Aorta (tissue), 5 donors: ENCODE measurements at places on chromosomes 2 and 18. TPM values are rescaled to one million over a fixed set of nuclear protein-coding genes. Genes with fewer than 3 reads are reported as not detected.

Gene COL5A2
- total RNA-seq: 115 TPM

Gene MYO3B
- total RNA-seq: not detected

Gene LONRF2
- total RNA-seq: 10.3 TPM

Gene GPR39
- total RNA-seq: 0.23 TPM

Gene PPP1R7
- 46.1 TPM for total RNA-seq

Gene GALNT3
- total RNA-seq: 2.0 TPM

Gene EFR3B
- total RNA-seq: 1.3 TPM

Gene FAHD2B
- 12.0 TPM for total RNA-seq

Gene PLGLB2
- total RNA-seq: 2.5 TPM

Gene SCTR
- not detected for total RNA-seq

Gene COX7A2L
- 60.8 TPM for total RNA-seq

Gene CFAP210
- total RNA-seq: 0.58 TPM

Gene CCDC68
- 8.3 TPM for total RNA-seq

Gene SCLY
- 15.4 TPM for total RNA-seq

Gene CYRIA
- 12.8 TPM for total RNA-seq

Gene CAPN13
- not detected for total RNA-seq

Gene IMP4
- total RNA-seq: 47.0 TPM

Gene SLC4A3
- total RNA-seq: 5.4 TPM

Gene GAL3ST2
- total RNA-seq: not detected

Gene RIT2
- not detected for total RNA-seq

Gene CEBPZOS
- total RNA-seq: 24.9 TPM

Gene LAMA3
- 29.0 TPM for total RNA-seq

Gene RAB12
- total RNA-seq: 45.5 TPM

Gene PPP1R1C
- 0.81 TPM for total RNA-seq

Gene ATP6V1C2
- total RNA-seq: 0.49 TPM

Gene GAREM1
- total RNA-seq: 10.7 TPM

Gene FMNL2
- 55.1 TPM for total RNA-seq

Gene STK17B
- 26.5 TPM for total RNA-seq

Gene OTX1
- total RNA-seq: not detected

Gene LRRC30
- total RNA-seq: not detected

Gene SCN1A
- not detected for total RNA-seq

Gene SPDYA
- 5.3 TPM for total RNA-seq

Gene GAD1
- total RNA-seq: 7.8 TPM

Gene CCL20
- total RNA-seq: not detected

Gene EFHD1
- 85.8 TPM for total RNA-seq
